ENCODE measurements at places on chromosomes 3 and 15.

DNA sequence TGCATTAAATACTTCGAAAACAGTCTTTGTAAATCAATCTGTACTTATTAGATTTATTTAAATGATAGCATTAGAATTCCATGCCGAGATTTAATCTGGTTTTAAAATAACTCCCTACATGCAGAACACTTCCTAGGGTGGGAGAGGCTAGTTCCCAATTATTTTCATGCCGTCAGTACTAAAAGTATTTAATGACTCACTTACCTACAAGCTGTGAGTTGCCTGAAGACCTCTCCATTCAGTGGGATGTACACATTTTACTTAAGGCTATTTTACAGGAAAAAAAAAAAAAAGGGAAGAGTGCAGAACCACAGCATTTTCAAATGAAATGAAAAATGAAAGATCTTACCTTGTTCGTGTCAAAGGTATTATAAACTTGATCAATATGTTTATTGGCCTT lies 469 bp downstream of the GUCA1C start:
- no peak for DNase-seq

GRCh38 chr3:122927726-122928125 lies 99.8 kb downstream of the SEMA5B start:
- no peak for DNase-seq

GRCh38 chr3:122067214-122067550 lies 12.0 kb downstream of the CD86 start:
- no peak for DNase-seq

- no peak for DNase-seq
Measured at GRCh38 chr3:11006986-11007933, 14.7 kb downstream of the SLC6A1 start.

DNA sequence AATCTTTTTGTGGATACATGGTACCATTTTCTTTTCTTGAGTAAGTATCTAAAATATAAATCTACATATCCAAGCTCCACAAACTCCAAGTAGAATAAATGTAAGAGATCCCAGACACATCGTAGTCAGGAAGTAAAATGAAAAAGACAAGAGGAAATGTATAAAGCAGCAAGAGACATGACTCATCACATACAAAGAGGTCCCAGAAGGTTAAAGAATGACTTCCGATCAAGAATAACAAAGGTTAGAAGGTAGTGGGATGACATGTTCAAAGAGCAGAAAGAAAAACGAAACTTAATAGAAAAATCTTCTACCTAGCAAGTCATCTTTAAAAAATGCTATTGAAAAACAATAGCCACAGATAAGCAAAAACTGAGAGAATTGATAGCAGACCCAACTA lies 705.8 kb downstream of the NR2F2 start:
- DNase-seq, result no peak

DNA sequence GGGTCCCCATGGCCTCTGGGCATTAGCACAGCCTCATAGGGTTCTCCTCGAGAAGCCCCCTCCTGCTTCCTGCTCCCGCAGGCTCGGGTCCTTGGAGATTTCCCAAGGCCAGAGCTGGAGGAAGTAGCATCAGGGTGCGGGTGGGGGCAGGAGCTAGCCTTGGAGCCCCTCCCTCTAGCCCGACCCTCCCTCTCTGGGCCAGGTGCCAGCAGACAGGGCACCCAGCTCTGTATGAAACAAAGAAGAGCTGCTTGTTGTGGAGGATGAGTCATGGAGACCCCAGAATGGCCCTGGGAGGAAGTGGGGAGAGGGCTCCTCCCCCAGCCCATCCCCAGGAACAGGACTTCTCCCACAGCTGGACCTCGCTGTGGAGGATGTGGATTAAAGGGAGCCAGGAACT lies 29.2 kb downstream of the EPHB3 start:
- DNase-seq, result no peak

DNA sequence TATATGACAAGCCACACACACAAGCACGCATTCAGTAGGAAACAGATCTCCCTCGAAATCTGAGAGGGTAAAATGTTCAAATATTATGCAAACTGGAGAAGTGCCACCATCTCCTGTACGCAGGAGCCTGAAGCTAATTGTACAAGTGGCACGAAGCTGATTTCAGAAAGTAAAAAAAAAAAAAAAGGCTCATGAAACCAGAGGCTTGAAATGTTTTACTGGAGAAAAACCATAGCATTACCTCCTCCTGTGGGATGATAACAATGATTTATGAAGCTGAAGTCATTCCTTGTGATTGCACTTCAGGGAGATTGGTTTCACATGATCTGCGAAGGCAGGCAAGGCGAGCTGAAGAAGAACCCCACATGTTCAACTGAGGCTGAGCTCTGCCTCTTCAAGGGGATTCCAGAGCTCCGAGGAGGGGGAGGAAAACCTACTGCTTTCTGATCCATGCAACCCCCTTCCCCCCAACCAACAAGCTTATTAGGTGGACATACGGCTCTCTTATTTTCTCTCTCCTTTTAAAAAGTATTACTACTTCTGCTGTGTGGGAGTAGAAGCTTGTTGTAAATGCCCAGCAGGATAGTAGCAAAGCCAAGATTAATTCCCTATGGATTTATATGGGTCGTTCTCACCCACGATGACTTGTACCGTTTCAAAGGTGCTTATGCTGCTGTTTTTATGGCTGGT lies 101.1 kb downstream of the GREM1 start:
- no peak for DNase-seq

DNA sequence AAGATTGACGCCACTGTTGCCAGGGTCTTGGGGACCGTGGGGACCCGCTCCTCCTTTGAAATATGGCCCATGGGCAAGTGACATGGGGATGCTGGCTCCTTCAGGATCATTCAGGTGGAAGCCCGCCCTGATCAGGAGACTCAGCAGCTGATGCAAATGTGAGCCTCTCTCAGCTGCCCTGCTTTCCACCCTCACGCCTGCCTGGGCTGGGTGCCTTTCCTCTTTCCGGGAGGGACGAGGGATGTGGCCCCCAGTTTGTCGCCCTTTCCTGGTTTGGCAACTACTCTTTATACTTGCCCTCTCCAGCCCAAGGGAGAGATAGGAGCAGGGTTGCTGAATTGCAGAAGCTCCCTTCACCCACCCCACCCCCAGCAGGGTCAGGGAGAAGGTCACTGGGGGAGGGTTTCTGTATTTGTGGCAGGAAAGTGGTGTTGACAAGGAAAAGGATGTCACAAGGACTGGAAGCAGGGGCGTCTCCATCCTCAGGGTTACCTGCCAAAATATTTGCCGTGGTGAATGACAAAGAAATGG lies 21.8 kb downstream of the DNASE1L3 start:
- DNase-seq, result no peak

- DNase-seq, result no peak
Measured at GRCh38 chr3:40170395-40170794, 139.1 kb upstream of the EIF1B start.

DNA sequence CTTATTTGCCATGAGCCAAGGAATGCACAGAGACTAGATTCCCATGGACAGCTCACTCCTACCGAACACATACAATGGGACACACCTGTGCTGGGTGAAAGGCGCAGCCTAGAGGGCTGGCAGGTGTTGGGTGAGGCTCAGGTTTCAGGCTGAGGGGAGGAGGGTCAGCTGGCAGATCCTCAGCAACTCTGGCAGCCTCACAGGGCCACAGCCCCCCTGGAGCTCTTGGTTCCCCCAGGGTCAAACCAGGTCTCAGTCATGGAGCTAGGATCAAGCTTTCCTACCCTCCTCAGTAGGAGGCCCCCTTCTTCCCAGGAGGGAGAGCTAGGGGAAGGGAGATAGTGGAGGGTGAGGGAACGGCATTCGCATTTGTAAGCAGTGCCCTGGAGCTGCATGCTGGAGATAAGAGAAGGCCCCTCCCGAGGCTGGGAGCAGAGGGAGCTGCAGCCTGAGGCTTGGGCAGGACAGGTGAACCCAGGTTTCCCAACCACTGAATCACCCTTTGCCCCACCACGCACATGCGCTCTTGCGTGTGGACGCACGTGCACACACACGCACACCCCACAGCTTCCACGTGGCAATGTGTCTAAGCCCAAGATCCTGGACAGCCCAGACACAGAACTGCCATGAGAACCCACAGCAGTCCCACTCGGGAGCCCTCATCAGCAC lies 26.3 kb upstream of the TFRC start:
- DNase-seq, result no peak

DNA sequence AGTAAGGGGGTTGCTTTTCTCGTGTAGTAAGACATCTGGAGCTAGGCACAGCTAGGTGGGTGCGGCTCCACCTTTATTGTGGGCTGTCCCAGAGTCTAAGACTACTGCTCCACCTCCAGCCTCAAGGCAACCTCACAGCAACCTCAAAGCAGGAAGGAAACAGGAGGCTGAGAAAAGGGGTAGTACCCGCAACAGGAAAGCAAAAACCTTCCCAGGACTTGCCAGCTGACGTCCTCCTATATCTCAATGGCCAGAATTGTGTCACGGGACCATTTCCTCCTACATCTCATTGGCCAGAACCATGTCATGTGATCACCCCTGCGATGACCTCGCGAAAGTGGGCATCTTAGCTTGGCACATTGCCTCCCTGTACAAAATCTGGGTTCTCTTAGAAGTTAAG lies 4.3 kb upstream of the GPR160 start:
- DNase-seq, result no peak

DNA sequence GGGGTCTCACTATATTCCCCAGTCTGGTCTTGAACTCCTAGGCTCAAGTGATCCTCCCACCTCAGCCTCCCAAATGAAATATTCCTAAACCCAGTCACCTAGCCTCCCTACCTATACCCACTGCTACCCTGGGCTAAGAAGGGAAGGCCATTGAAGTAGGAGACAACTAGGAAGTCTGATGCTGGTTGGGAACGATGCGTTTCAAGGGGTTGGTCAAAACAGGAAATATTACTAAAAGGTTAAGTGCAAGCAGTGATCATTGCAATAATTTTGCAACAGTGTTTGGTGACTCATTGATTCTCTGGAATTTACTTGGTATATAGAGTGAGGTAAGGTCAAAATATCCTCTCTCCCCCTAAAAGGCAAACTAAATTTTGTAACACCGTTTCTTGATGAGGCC lies 4.6 kb upstream of the UQCRC1 start:
- DNase-seq, result no peak

GRCh38 chr3:117523418-117523817 lies 813.8 kb downstream of the TUSC7 start:
- no peak for DNase-seq

DNA sequence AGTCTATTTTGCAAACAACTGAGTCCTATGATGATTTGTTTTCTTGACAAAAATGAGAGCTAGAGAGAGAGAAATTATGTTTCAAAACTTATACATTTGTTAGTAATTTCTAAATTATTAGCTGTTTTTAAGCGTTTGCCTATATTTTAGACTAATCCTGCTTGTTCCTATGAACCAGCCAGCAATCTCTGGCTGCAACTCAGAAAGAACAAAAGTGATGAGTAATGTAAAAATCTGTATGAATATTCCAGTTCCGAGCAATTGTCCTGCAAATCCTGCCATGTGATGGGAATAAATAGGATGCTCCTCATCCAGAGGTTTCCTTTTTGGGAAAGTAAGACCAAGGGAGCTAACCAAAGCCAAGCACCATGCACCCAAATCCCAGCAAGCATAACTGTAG lies 228.3 kb upstream of the GBE1 start:
- no peak for DNase-seq

GRCh38 chr3:56183529-56183928 lies 284.7 kb downstream of the ERC2 start:
- DNase-seq, result no peak

- DNase-seq, result no peak
Measured at GRCh38 chr3:67804578-67804977, 150.2 kb upstream of the SUCLG2 start.

DNA sequence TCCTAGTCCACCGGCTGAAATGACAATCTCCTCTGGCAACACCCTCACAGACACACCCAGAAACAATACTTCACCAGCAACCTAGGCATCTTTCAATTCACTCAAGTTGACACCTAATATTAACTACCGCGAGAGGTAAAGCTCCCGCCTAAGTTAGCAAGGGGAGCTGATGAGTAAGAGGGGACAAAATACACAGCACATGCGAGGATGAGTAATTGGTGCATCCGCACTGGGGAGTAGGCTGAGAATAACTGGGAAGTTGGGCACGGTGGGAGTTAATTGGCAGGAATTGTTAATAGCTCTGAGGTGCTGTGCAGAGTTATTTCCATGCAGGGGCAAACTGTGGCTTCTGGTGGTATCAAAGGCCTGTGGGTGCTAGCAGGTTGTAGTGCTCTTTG lies 14.5 kb upstream of the PLD1 start:
- no peak for DNase-seq

- no peak for DNase-seq
Measured at GRCh38 chr15:49134683-49135341, 20.6 kb downstream of the COPS2 start.

- DNase-seq, result no peak
Measured at GRCh38 chr3:12196684-12197083, 38.0 kb upstream of the TIMP4 start.

- no peak for DNase-seq
Measured at GRCh38 chr3:128572644-128573105, 77.9 kb downstream of the RPN1 start.

- no peak for DNase-seq
Measured at GRCh38 chr3:149581681-149582370, 76.0 kb downstream of the WWTR1 start.

DNA sequence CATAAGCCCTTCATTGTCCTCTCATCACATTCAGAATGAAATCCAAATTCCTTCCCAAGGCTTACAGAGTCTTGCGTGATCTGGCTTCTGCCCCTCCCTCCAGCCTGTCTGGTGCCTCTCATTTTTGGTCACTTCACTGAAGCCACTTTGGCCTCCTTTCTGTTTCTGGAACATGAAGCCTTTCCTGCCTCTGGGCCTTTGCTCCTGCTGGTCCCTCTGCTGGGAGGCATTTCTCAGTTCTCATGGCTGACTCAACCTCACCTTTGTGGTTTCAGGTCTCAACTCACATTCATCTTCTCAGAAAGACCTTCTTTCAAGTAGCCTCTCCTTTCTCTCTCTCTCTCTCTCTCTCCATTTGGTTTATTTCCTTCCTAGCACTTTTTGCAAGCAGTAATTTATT lies 43.9 kb upstream of the BHLHE40 start:
- DNase-seq, result no peak

DNA sequence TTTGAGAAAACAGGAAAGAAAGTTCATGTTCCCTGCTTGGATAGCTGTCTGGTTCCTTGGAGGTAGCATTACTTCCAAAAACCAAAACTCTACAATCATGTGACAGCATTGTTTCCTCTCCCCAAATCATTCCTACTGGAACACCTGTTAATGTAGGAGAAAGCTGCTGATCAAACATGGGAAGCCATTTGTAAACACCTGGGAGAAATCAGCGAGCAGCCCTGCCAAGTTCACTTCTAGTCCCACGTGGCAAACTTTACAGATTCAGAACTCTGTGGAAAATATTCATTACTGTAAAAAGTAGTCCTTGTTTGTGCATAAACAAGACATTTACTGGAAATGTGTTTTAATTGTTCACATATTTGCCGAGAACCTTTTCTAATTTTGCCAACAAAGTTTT lies 275.5 kb upstream of the AZI2 start:
- DNase-seq, result no peak

GRCh38 chr3:100231668-100232067 lies 29.1 kb upstream of the TBC1D23 start:
- DNase-seq, result no peak

DNA sequence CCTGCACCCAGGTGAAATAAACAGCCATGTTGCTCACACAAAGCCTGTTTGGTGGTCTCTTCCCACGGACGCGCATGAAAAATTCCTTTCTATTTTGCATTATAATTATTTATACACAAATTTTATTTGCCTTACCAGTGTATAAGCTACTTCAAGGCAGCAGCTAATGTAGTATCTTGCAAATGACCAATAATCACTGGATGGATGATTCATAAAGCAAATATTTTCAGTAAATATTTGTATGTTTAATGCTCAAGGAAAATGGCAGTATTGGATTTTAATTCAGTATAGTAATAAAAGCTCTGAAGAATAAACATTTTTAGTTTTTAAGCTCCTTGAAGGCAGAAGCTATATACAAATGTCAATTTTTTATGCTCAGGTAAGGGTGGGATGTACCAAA lies 158.7 kb upstream of the NANOGP8 start:
- no peak for DNase-seq
